Activated gamma-delta T cell treated with Interleukin-2 at 50 U/mL for 16 hours (primary cell): ENCODE measurements at places on chromosomes 16 and 17.

DNA sequence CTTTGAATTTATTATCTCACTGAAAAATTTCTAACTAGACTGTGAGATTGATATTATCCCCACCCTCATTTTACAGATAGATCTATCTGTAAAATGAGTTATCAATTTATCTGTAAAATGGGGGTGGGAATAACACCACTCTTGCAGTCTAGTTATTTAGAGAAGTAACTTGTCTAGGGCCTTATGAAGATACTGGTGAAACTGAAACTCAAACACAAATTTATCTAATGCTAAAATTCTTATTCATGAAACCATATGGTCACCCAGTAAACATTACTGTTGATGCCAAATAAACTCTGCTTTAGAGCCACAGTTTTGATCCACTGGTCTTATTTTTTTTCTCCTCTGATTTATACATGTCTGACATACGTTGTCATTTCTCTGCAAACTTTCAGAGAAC, 52.1 kb upstream of the SMIM36 start:
- DNase-seq: no peak

DNA sequence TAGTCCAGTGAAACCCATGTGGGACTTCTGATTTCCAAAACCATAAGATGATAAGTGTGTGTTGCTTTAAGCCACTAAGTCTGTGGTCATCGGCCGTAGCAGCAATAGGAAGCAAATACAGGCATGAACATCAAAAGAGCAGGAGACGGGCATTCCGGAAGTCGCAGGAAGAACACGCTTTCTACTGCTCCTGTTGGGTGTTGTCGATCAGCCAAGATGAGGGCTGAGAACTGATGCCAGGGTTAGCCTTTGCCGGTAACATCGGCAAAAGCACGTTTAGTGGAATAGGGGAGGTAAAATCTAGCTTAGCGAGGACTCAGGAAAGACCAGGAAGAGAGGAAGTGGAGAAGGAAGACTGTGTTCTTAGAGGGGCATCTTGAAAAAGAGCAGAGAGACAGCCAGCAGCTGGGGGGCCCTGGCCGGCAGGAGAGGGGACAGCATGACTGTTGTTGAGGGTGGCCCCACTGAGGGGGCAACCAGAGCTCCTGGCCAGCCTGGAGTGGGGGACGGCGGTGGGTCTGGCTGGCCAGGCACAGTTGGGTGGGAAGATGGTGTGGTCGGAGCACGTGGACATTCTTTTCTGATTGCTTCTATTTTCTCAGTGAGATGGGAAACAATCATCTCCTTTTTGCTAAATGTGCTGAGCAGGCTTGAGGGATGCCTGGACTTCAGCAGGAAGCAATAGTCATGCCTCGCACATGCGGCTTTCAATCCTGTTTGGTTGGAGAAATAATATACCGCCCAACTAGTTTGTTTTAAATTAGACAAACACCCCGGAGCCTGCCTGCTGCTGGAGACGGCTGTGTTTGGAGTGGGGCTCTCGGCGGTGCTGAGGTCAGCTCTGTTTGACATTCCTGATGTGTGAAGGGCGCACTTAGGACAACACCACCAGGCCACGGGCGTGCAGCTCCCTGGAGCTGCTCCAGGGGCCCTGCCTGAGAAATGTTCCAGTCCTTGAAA, 109.9 kb downstream of the METRNL start:
- DNase-seq: no peak

DNA sequence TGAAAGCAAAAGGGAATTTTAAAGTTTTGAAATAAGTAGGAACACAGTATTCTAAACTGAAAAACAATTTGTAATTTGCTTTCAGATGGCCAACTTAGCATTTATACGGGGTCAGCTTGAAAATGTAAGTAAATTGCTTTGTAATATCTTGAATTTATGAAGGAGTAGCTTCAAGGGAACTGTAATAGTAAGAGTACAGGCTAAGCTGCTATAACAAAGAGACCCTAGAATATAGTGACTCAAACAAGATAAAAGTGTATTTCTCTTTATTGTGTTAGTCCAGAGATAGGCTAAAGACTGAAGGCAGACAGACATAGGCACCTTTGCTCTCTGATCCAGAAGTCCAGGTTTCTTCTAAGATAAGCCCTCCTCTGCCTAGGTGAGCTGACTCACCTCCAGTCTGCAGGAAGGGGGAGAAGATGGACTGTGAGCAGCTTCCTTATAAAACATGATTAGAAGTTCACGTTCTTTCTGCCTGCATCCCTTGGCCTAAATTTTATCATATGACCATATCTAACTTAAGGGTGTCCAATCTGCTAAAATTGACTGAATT, 3.2 kb downstream of the TTC19 start:
- DNase-seq: no peak

DNA sequence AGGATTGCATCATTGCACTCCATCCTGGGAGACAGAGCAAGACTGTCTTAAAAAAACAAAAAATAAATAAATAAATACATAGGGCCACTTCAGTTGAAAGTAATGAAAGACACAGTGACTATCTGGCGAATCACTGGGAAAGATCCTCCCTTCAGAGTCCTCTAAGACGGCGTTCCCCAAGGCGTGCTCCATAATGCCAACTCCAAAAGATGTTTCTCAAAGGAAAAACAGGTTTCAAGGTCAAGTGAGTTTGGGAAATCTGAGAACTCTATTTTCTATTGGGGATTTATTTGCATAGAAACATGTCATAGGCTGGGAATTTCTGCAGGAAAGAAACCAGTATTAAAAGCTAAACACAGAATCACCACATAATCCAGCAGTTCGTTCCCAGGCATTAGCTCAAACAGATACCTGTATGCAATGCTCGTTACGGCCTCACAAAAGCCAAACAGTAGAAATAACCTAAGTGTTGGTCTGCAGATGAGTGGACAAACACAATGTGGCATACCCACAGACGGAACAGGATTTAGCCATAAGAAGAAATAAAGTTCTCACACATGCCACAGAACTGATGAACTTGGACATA, 7.9 kb downstream of the KLHDC4 start:
- no peak for DNase-seq

- DNase-seq: no peak
Measured at GRCh38 chr17:69525920-69526841, 111.7 kb downstream of the MAP2K6 start.

DNA sequence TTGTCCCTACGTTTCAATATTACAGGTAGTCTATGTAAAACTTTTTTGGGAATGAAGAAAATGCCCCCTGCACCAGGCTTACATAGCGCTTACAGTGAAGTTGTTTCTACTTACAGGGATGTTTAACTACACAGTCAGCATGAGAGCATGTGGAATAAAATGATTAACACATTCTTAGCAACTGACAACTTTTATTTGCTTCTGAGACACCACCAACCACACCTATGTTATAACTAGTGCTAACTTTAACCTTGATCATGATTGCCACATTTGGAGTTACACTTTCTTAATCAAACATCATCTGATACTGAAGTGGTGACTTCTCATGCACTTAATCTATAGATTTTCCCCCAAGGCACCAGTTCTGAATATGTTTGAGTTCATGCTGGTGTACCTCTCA, 20.3 kb upstream of the ZNF267 start:
- DNase-seq: no peak

GRCh38 chr17:55622547-55622946, 100.1 kb downstream of the TMEM100 start:
- DNase-seq: no peak

DNA sequence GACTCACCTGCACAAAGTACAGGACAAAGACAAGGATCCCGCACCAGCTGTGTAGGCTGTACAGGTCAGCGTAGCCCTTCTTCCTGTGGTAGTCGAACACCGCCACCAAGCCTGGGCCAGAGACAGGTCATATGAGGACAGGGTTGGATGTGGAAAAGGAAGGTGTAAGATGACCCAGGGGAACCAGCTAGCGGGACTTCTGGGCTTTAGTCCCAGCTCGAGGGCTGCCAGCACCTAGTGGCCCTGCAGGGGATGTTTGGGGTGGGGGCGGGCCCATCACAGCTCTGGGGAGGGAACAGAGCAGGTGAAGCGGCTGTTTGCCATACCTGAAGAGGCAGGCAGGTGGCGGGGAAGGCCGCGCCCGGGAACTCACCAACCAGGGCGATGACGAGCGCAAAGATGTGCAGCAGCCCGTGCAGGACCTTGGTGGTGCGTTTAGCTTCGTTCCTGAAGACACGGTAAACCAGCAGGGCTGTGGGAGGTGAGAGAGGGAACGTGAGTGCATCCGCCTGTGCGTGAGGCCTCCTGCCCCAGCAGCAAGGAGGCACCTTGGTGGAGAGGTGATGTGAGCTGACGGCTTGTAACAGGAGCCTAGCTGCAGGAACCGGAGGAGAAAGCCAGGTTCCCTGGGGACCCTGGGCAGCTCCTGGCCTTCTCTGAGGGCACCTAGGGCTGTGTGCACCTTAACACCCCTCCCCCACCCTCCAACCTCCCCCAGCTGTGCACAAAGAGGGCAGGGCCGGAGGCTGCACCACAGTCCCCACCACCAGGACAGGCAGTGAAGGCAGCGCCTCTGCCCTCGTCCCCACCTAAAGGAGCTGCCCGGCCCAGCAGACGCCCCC, 10.2 kb downstream of the CYB561 start:
- DNase-seq: no peak

- no peak for DNase-seq
Measured at GRCh38 chr16:11768849-11769248, 26.2 kb upstream of the TXNDC11 start.

DNA sequence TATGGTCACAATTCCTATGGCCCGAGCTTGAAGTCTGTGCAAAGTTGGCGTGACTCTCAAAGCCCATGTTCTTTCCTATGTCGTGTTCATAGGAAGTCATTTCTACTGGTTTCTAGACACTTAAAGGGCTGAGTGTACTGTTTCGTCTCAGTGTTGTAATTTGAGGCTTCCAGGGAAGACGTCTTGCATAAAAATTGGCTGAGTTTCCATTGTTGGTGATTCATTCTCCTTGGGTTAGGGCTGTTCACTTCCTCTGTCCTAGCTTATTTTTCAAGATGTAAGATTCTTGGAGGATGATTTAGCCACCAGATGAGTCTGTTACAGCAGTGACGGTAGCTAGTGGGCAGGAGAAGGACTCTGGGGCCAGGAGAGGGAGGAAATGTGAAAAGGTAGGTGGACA, 43.1 kb downstream of the PIK3R5 start:
- DNase-seq: no peak

GRCh38 chr17:43868226-43868994, 21.4 kb downstream of the CD300LG start:
- DNase-seq: no peak

- no peak for DNase-seq
Measured at GRCh38 chr17:79978548-79978855, 57.2 kb downstream of the TBC1D16 start.

DNA sequence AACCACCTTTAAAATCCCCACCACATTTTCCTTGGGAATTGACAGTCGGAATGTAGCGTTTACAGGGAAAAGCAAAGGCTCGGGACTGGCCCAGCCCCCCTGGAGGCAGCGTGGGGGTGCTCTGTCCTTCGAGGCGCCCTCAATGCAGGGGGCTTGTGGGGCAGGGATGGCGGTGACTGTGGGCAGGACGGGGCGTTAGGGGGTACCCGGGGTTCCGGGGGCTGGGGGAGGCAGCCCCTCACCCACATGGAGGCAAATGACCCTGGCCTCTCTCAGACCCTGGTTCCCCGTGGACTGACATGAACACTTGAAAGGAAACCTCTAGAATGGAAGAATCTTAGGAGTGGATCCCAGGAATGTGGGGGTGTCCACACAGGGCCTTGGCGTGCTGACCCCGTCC, 78.4 kb upstream of the GNG13 start:
- no peak for DNase-seq

GRCh38 chr16:29916979-29917378, 9.0 kb downstream of the KCTD13 start:
- no peak for DNase-seq

- no peak for DNase-seq
Measured at GRCh38 chr16:51383909-51384308, 232.8 kb upstream of the SALL1 start.

DNA sequence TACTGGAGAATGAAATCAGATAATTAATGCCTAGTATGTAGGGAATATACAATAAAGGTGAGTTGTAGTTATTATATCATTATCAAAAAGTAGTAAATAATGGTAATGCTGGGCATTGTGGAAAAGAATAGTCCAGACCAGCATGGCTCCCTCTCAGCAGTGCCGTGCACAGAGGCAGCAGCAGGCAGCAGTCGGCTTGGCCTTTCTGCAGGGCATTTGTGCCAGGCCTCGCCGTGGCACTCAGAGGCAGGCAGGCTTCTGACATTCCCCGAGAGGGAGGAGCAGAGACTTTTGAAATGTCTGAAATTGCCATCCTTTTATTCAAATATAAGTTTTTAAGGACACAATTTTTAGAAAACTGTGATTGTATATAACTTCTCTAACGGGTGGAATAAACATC, 15.0 kb downstream of the KIAA0513 start:
- no peak for DNase-seq

DNA sequence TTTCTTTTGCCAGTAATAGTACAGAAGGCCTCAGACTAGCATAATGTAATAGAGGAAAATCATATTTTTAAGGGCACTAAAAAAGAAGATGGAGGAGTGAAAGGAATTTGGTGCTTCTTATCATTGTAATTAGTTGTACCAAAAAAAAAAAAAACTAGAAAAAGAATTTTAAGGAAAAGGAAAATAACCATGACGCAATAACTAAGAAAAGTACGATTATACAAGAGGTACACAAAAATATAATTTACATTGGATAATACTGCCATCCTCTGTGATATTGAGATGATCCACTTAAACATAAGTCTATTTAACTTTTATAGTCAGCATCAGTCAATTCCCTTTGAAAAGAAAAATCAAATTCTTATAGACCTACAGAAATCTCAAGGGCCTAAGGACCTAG, 146.7 kb upstream of the IRX5 start:
- no peak for DNase-seq

DNA sequence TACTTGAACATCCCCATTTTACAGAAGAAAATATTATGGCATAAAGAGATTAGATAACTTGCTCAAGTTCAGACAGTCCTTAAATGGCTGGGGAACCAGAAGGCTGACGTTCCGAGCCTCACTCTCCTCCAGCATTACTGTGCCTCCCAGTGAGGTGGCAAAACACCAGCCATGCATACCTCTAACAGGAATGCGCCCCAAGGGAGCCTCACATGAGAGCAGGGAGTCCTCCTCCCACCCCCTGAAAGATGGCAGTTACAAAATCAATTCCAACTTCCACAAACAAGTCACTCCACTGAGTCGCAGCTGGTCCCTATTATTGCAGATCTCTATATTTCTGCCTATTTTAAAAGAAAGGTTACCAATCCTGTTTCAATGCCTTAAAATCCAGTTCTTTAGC, 55.5 kb downstream of the ANKFY1 start:
- DNase-seq: no peak

DNA sequence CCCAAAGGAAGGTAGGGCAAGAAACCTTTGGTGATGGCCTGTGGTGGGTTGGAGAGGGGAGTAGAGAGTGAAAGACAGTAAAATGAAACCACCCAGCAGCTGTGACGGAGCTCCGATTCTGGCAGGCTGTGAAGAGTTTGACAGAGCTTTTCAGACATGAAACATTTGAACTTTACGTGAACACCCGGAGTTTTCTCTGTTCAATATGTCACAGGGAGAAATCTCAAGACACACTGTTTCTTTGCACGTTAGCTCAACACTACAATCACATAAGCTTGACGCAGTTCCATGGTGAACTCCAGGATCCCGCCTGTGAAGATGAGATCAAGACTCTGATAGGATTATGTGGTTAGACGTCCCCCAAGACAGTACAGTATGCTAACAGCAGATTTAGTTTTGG, 79.6 kb upstream of the CDH11 start:
- DNase-seq: no peak
